Activated CD4-positive, alpha-beta memory T cell treated with anti-CD3 and anti-CD28 coated beads for 36 hours (primary cell): ENCODE measurements at places on chromosomes 1 and 21. TPM values are rescaled to one million over a fixed set of nuclear protein-coding genes. Genes with fewer than 3 reads are reported as not detected.

- DNase-seq: no peak
These were observed 356.3 kb downstream of the PLPP3 start for GRCh38 chr1:56222914-56223540.

GRCh38 chr1:53112271-53112774 lies 30.1 kb downstream of the SLC1A7 start:
- DNase-seq: no peak

GRCh38 chr21:31198575-31198974 lies 145.5 kb downstream of the TIAM1 start:
- DNase-seq: no peak

GRCh38 chr1:207067665-207068064 lies 14.6 kb downstream of the PFKFB2 start:
- DNase-seq: no peak

CELF3 gene
- not detected for total RNA-seq

MACF1 gene
- total RNA-seq: 240 TPM

SDCCAG8 gene
- total RNA-seq: 20.7 TPM

KMO gene
- total RNA-seq: not detected
